Ovary (tissue), 10 donors: ENCODE measurements at places on chromosomes 3 and 15. TPM values are rescaled to one million over a fixed set of nuclear protein-coding genes. Genes with fewer than 3 reads are reported as not detected.
A peak's percentile ranks its signal among the peaks of the same experiment; 100 is the strongest.

Gene ST3GAL6
- 2.1 TPM for total RNA-seq

Gene NPAP1
- 0.56 TPM for total RNA-seq

Gene SH2D7
- total RNA-seq, result not detected

Gene SKOR1
- total RNA-seq, result 0.34 TPM

Gene CCDC54
- total RNA-seq, result not detected

Gene GOLGA6A
- not detected for total RNA-seq

Gene RBP2
- not detected for total RNA-seq

Gene CPLX3
- not detected for total RNA-seq

Gene IQCF5
- not detected for total RNA-seq

- no peaks in the 10 kb centered on the region for H3K36me3 ChIP-seq
- H3K27me3 ChIP-seq, result no peaks in the 10 kb centered on the region
- H3K4me1 ChIP-seq, result no peaks in the 10 kb centered on the region
- no peak overlapping the region for H3K27ac ChIP-seq
These were observed 338.2 kb upstream of the ATP10A start for GRCh38 chr15:26201177-26201858.

- no peaks in the 10 kb centered on the region for H3K36me3 ChIP-seq
- H3K4me1 ChIP-seq, result no peaks in the 10 kb centered on the region
- no peaks in the 10 kb centered on the region for H3K27me3 ChIP-seq
- no peak overlapping the region for H3K27ac ChIP-seq
- no peak for DNase-seq
These were observed 5.3 kb upstream of the EID1 start for GRCh38 chr15:48872632-48873031.

- H3K4me1 ChIP-seq, result peaks cover 4% of the 10 kb centered on the region
- H3K36me3 ChIP-seq, result no peaks in the 10 kb centered on the region
- no peak for DNase-seq
These were observed 235.5 kb downstream of the PTPRG start for GRCh38 chr3:61796911-61797310.

DNA sequence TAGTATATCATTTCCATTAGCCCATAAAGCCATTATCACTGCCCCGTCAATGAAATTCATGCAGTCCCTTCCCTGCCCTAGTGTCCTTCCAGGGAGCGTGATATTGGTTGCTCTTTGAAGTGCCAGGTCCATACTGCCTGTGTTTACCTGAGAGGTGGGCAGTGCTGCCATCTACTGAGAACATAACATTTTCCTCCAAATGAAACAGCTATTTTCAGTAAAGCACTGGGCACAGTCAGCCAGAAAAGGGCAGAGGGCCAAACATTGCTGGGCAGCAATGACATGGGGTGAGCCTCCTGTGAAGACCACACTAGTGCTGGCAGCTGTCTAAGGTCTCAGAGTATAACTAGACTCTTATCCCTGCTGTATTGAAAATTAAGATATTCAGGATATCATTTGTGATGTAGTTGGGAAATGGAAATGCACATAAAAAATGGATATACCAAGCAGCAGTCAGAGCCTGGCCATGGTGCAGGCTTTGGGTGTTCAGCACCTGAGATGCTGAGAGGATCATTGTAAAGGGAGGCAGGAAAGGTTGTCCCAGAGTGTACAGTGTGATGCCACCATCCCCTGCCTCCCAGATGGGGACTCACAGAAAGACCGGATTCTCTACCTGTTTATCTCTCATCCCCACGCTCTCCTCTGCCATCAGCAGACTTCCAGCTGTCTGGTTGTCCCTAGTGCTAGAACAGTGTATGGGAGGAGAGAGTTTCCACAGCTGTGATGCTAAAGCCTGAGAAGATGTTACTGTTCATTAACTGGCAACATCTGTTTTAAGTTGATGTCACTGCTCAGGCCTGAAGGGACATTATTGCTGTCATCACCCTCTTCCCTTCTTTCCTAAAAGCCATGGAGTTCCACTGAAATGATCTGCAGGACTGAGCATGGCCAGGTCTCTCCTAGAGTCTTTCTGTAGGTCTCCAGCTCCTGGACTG, 108.8 kb downstream of the ARNT2 start:
- no peaks in the 10 kb centered on the region for H3K27me3 ChIP-seq
- H3K36me3 ChIP-seq, result no peaks in the 10 kb centered on the region
- H3K4me1 ChIP-seq, result peaks cover 3% of the 10 kb centered on the region
- no peak overlapping the region for H3K27ac ChIP-seq
- no peak for DNase-seq
- H3K4me3 ChIP-seq, result no peak overlapping the region

DNA sequence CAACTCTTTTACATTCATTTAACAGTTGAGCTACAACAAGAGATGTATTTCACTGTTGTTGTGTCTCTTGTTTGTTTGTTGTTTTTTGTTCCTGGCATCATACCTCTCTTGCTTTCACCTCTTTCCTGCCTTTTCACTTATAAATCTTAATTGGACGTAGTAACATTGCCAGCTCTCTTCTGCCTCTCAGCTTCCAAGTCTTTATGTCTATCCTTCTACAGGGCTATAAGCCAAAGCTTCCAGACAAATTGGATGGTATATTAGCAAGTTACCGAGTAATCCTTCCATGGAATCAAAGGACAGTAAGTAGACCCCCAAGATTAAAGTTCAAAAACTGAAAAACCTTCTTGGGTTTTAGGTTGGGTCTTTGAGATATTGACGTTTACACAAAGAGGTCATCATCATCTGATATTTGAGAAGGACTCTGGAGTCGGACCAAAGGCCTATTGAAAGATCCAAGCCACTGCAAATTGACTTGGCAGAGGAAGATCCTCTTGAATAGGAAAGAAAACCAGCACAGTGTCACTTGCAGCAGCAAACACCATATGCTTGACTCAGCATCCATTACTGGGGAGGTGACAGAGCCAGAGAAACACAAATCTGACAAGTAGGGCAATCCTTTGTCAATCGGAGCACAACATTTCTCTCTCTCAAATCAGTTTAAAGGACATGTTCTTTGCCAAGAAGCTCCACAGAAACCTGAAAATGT, 648.5 kb upstream of the NR2F2 start:
- peaks cover 1% of the 10 kb centered on the region for H3K4me1 ChIP-seq
- no peaks in the 10 kb centered on the region for H3K27me3 ChIP-seq
- H3K36me3 ChIP-seq, result no peaks in the 10 kb centered on the region
- H3K4me3 ChIP-seq, result no peak overlapping the region
- DNase-seq, result no peak

- no peak overlapping the region for H3K4me3 ChIP-seq
- no peaks in the 10 kb centered on the region for H3K36me3 ChIP-seq
- H3K27ac ChIP-seq, result no peak overlapping the region
- peaks cover 17% of the 10 kb centered on the region for H3K4me1 ChIP-seq
- DNase-seq, result no peak
- H3K27me3 ChIP-seq, result no peaks in the 10 kb centered on the region
These were observed 47.4 kb downstream of the ADAMTS7 start for GRCh38 chr15:78763796-78764241.

- H3K4me3 ChIP-seq, result no peak overlapping the region
- H3K4me1 ChIP-seq, result peaks cover 9% of the 10 kb centered on the region
- H3K27ac ChIP-seq, result no peak overlapping the region
- H3K36me3 ChIP-seq, result no peaks in the 10 kb centered on the region
- no peaks in the 10 kb centered on the region for H3K27me3 ChIP-seq
These were observed 20.7 kb upstream of the RPP14 start for GRCh38 chr3:58285334-58285733.

GRCh38 chr15:69462030-69462492, 9.4 kb downstream of the RPLP1 start:
- peak; percentile 73 for DNase-seq
- peak overlapping the region; percentile 46 for H3K4me3 ChIP-seq
- H3K36me3 ChIP-seq, result no peaks in the 10 kb centered on the region
- peak overlapping the region; percentile 76 for H3K27ac ChIP-seq

DNA sequence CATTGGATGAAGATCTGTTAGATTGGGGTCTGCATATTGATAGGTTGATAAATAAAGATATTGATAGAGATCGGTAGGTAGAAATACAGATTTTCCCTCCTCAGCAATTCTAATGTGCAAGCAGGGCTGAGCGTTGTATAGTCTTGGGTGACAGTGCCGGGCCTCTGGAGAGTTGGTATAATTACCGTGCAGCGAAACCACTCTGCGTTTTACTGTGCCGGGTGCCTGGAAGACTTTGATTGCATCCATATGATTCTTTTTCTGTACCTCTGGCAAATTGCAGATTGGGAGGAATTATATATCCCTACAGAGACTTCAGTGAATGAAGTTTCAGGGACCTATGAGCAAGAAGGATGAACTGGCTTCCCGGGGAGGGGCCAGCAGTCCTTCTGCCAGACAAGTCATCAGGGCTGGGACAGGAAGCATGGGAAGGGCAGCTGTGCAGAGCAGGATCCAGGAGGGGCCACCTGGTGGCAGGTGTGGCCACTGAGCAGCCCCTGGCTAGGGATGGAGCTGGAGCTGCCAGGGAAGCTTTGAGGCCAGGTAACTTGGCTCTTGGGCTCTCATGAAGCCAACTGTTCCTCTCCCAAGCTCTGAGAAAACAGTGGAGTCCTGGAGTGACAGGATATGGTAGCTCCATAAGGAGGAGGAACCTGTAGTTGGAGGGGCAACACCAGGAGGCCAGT, 132.5 kb downstream of the APBA2 start:
- DNase-seq, result no peak
- no peaks in the 10 kb centered on the region for H3K36me3 ChIP-seq
- H3K27ac ChIP-seq, result no peak overlapping the region
- no peaks in the 10 kb centered on the region for H3K27me3 ChIP-seq

DNA sequence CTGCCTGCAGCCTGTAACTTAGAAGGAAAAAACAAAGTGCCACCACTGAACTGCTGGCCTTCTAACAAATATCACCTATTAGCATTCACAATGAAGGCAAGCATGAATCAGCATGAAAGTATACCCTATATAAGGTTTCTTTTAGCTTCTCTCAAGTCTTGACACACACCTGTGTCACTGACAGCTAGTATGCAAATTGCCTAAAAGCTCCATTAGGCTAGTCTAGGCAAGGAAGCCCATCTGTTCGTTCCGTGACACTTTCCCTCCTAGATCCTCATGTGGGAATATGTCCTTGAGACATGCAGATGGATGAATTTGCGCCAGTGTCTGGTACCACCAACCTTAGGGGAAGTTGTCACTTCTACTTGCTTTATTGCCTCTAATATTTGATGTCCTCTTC, 129.3 kb downstream of the RBMS3 start:
- H3K27ac ChIP-seq, result no peak overlapping the region
- no peaks in the 10 kb centered on the region for H3K36me3 ChIP-seq
- H3K27me3 ChIP-seq, result no peaks in the 10 kb centered on the region

GRCh38 chr3:179190581-179190980, 42.4 kb downstream of the PIK3CA start:
- no peaks in the 10 kb centered on the region for H3K27me3 ChIP-seq
- H3K27ac ChIP-seq, result no peak overlapping the region

DNA sequence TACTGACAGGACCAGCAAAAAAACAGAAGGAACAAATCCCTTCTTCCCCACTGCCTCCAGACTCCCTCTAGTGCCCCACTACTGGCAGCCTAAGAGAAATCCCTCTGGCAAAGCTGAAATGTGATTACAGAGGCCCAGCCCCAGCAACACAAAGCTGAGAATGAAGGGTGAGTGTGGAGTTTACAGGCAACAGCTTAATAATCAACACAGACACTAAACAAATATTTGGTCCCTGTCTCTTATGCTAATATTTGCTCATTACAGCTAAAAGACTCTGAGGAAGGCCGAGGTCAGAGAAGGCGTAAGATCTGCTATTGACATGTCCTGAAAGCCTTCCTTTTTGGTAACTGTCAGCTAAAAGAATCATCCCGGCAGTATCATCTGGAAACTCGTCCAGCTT, 308.5 kb upstream of the RASGRP1 start:
- H3K4me1 ChIP-seq, result peaks cover 3% of the 10 kb centered on the region
- no peak overlapping the region for H3K4me3 ChIP-seq
- DNase-seq, result no peak
- H3K27ac ChIP-seq, result no peak overlapping the region

GRCh38 chr15:92418864-92419263, 25.2 kb downstream of the ST8SIA2 start:
- H3K4me3 ChIP-seq, result no peak overlapping the region
- H3K4me1 ChIP-seq, result no peaks in the 10 kb centered on the region
- no peaks in the 10 kb centered on the region for H3K27me3 ChIP-seq
- H3K36me3 ChIP-seq, result no peaks in the 10 kb centered on the region
- DNase-seq, result no peak

- no peak overlapping the region for H3K27ac ChIP-seq
- H3K4me1 ChIP-seq, result peaks cover 14% of the 10 kb centered on the region
- no peak overlapping the region for H3K4me3 ChIP-seq
These were observed 9.6 kb downstream of the KBTBD13 start for GRCh38 chr15:65085990-65086679.

GRCh38 chr3:165259541-165260193, 63.5 kb upstream of the SLITRK3 start:
- no peaks in the 10 kb centered on the region for H3K4me1 ChIP-seq
- H3K4me3 ChIP-seq, result no peak overlapping the region
- no peaks in the 10 kb centered on the region for H3K27me3 ChIP-seq
- no peaks in the 10 kb centered on the region for H3K36me3 ChIP-seq

GRCh38 chr3:5019411-5020241, 40.4 kb downstream of the BHLHE40 start:
- H3K4me1 ChIP-seq, result no peaks in the 10 kb centered on the region
- no peaks in the 10 kb centered on the region for H3K27me3 ChIP-seq
- no peak for DNase-seq
- H3K27ac ChIP-seq, result no peak overlapping the region

DNA sequence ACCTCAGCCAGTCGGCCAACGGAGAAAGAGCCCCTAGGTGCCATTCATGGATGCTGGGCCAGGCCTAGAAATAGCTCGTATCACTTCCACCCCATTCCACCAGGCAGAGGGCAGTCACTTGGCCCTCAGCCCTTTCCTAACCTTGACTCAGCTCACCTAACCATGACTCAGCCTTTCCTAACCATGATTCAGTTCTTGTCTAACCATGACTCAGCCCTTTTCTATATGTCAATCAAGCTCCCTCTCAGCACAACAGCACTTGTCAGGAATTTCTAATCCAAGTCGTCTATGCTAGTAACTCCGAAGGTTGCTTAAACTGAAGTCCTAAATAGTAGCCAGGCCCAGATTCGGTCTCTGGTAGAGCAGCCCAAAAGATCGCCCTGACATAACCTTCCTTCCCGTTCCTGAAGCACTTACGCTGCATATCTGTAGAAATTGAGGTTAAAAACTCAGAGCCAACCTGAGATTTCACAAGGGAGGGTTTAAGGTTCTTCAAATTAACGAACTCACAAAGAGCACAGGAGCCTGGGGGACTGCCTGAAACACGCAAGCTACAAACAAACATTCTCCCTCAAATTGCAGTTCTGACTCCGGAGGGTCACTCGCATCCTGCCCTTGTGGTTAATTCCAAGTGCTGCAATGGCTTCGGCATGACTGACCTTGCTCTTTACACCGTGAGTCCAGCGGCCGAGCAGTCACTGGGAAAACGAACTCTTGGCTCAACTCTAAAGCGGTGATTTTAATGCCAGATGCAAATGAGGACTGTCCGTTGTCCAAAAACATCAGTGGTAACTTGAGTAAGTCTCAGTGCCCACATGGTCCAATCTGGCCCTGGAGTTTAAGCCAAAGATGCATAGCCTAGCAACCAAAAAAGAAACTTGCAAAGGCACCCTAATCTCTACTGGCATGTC, 99.9 kb downstream of the ADAMTS17 start:
- H3K4me1 ChIP-seq, result peaks cover 19% of the 10 kb centered on the region
- no peaks in the 10 kb centered on the region for H3K36me3 ChIP-seq
- peak; percentile 52 for DNase-seq
- H3K27ac ChIP-seq, result no peak overlapping the region
- no peak overlapping the region for H3K4me3 ChIP-seq
